CD4-positive, alpha-beta T cell treated with Interferon alpha-2 for 1 hour (primary cell): ENCODE measurements at places on chromosomes 1 and 21.

DNA sequence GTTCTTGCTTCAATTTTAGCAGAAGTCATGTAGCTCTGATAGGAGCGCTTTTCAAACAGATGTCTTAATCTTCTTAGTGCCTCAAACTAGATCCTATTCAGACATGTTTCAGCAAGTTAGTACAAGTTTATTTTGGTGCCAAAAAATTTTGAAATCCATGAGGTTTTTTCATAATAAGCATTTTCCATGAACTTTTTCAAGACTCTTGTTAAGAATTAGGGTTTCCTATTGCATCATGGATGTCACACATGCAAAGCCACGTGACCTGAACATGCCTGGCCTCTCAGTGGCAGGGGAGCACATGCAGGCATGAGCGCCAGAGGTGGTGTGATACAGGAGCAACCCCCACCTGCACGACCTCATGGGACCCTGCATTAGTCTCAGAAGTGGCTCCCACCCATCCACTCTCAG lies 67.6 kb downstream of the POFUT2 start:
- no peak for DNase-seq

DNA sequence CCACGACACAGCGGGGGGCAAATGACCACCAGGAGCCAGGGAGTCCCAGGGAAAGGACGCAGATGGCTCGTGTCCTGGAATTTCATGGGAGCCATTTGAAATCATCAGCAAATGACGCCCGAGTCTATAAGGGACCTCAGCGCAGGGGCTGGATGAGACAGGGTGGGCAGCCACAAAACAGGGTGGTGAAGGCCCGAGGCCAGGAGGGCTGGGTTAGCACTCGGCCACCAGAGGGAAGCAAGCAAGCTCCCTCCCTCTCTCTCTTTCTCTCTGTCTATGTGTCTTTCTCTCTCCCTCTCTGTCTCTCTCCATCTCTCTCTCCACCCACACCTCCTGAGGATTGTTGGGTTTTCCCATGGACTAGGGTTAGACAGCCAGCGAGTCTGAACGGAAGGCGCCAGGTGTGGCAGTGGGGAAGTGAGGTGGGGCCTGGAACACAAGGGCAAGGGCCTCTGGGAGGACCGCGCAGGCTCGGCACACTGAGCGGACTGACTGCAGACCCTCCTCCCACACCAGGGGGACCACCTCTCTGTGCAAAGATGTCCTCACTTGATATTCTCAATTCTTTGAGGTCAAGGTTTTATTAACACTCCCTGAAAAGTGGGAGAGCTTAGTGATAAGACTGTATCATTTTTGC lies 73.8 kb upstream of the TMPRSS2 start:
- DNase-seq = no peak

DNA sequence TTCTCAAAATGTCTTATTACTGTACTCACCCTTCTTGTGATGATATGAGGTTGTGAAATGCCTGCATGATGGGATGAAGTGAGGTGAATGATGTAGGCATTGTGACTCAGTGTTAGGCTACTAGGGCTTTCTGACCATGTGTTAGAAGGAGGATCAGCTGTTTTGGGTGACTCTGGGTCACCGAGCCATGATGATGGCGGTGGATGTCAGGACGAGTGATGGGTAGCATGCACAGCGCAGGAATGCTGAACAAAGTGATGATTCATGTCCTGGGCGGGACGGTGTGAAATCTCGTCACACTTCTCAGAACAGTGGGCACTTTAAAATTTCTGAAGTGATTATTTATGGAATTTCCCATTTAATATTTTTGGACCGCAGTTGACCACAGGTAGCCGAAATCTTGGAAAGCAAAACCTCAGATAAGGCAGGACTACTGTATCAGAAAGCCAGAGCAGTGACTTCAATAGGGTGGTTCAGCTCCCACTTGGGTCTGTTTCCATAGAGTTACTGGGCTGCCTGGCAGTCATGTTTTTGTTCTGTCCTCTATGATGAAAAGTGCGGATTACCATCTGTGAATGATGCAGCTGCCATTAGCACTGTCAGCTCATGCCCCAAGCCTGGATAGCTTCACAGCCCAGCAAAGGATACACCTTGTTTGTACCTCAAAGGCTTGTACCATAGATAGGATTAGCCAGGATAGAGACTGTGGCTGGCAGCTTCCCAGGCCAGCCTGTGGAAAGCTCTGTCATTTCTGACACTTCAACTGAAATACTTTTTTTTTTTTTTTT lies 26.6 kb downstream of the IL6R start:
- DNase-seq = peak; percentile 55

DNA sequence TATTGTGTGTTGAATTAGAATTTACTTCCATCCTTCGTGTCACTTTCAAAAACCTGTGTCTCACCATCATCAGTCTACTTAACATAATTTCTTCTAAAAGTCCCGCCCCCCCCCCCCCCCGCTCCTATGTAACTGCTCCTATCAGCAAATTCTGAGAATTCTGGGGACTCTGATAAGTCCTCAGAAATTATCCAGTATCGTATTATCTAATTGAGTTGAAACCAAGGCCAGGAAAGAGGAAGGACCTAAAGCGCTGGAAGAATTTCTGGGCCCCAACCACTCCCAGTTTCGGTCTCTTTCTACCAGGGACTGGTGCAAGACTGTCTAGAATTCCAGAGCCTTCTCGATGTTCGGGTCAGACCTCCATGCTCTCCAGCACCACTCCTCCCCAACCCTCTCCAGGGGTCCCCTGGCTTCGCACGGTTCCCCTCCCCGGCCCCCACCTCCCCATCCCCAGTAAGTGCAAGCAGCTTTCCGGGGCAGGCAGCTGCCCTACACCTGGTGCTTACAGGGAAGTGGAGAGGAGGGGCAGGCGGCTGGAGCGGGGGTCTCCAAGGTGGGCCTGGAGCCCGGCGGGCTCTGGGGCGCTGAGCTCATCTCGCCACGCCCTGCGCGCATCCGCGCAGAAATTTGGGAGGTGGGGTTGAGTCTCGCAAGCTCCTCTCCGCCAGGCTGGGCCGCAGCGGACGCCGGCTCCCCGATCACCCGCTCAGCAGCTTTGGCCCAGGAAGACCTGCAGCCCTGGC lies 16.0 kb upstream of the ZNF496 start:
- no peak for DNase-seq

- no peak for DNase-seq
These were observed 28.0 kb downstream of the AGBL4 start for GRCh38 chr1:49995734-49996133.

DNA sequence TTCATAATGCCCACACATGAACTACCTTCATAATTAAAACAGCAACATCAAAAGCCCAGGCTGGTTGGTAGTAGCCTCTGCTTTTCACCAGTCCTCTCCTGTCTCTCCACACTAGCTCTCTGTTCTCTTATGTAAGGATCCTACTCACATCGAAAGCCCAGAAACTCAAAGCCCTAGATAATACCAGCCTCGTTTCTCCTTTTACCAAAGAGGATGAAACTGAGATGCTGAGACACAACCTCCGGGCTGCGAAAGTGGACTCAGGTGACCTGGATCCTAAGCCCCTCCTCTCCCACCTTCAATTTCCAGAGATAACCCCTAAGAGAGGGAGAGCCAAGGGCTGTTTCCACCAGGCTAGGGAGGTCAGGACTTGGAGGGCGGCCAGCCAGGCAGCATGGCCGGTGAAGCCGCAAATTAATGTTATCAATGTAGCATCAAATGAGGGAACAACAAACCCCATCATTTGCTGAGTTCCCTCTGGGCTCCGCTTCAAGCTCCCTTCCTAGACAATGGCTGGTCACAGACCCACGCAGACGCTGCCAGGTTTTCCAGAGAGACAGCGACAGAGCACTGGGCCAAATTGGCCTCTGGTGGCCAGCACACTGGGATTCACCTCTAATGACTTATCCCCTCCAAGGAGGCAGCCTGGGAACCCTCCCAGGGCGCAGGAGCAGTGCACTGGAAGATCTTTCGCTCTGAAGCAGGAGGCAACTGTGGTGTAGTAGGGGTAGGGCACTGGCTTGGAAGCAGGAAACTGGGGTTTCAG lies 20.7 kb upstream of the STMN1 start:
- no peak for DNase-seq

- DNase-seq = no peak
These were observed 52.0 kb downstream of the PRDM2 start for GRCh38 chr1:13751985-13752384.

GRCh38 chr1:116919802-116920201 lies 10.1 kb downstream of the PTGFRN start:
- no peak for DNase-seq

- no peak for DNase-seq
These were observed 3.7 kb downstream of the IRF6 start for GRCh38 chr1:209802117-209802779.

GRCh38 chr1:35707601-35708440 lies 10.9 kb downstream of the C1orf216 start:
- no peak for DNase-seq

GRCh38 chr1:165666152-165666825 lies 32.1 kb downstream of the ALDH9A1 start:
- DNase-seq = no peak

- no peak for DNase-seq
These were observed 188.7 kb downstream of the GIPC2 start for GRCh38 chr1:78234496-78234895.
